ENCODE measurements at places on chromosomes 4 and X. TPM values are rescaled to one million over a fixed set of nuclear protein-coding genes. Genes with fewer than 3 reads are reported as not detected.

The ATOH1 gene
- polyA plus RNA-seq: not detected

The PPEF1 gene
- polyA plus RNA-seq: 0.26 TPM

The GAGE12J gene
- not detected for polyA plus RNA-seq

The CABS1 gene
- not detected for polyA plus RNA-seq

The SLC25A31 gene
- not detected for polyA plus RNA-seq

The UGT2B11 gene
- not detected for polyA plus RNA-seq

The ZFP92 gene
- polyA plus RNA-seq: 0.24 TPM

The NXF2 gene
- not detected for polyA plus RNA-seq

The SERTM2 gene
- polyA plus RNA-seq: not detected

The ATXN3L gene
- not detected for polyA plus RNA-seq

The DAPP1 gene
- polyA plus RNA-seq: 82.5 TPM

The RENBP gene
- polyA plus RNA-seq: 28.0 TPM

The ABCE1 gene
- polyA plus RNA-seq: 31.3 TPM

The ZCCHC4 gene
- 8.3 TPM for polyA plus RNA-seq

The TMEM129 gene
- 76.5 TPM for polyA plus RNA-seq

The SLIT2 gene
- not detected for polyA plus RNA-seq

The FAM47C gene
- polyA plus RNA-seq: not detected

The GRIA3 gene
- polyA plus RNA-seq: not detected

The TAF7L gene
- polyA plus RNA-seq: 0.07 TPM

The COL25A1 gene
- not detected for polyA plus RNA-seq

The LDOC1 gene
- polyA plus RNA-seq: 3.8 TPM

The ZNF141 gene
- polyA plus RNA-seq: 9.1 TPM

The TLL1 gene
- polyA plus RNA-seq: not detected

The DCAF8L2 gene
- not detected for polyA plus RNA-seq

The PLXNA3 gene
- polyA plus RNA-seq: 50.5 TPM

The CPLX1 gene
- polyA plus RNA-seq: not detected

The RAB41 gene
- not detected for polyA plus RNA-seq

The CORIN gene
- not detected for polyA plus RNA-seq

The BANK1 gene
- 353 TPM for polyA plus RNA-seq

The DCHS2 gene
- polyA plus RNA-seq: 0.16 TPM

The FAAH2 gene
- polyA plus RNA-seq: 0.85 TPM

The BMP15 gene
- polyA plus RNA-seq: not detected

The STS gene
- polyA plus RNA-seq: 1.9 TPM

The TRMT10A gene
- polyA plus RNA-seq: 2.3 TPM

The ARL9 gene
- not detected for polyA plus RNA-seq

The OTC gene
- polyA plus RNA-seq: not detected

The CCDC160 gene
- not detected for polyA plus RNA-seq

The GLOD5 gene
- polyA plus RNA-seq: not detected

The SHISA3 gene
- polyA plus RNA-seq: not detected

The ARHGEF6 gene
- 29.6 TPM for polyA plus RNA-seq

The TRO gene
- 1.7 TPM for polyA plus RNA-seq

The KLHL13 gene
- not detected for polyA plus RNA-seq

The PRDM5 gene
- not detected for polyA plus RNA-seq

The UCHL1 gene
- polyA plus RNA-seq: 0.84 TPM

The DGKK gene
- 0.01 TPM for polyA plus RNA-seq

The RNF150 gene
- not detected for polyA plus RNA-seq

The SYP gene
- 1.6 TPM for polyA plus RNA-seq

The NDST3 gene
- not detected for polyA plus RNA-seq

The ETNPPL gene
- not detected for polyA plus RNA-seq

The RTL3 gene
- polyA plus RNA-seq: not detected

The GPC3 gene
- not detected for polyA plus RNA-seq

The GPR78 gene
- polyA plus RNA-seq: not detected

The AMER1 gene
- polyA plus RNA-seq: 0.89 TPM
